ENCODE measurements at places on chromosomes 16 and 17.

- no peak for DNase-seq
These were observed 119.6 kb downstream of the CCDC182 start for GRCh38 chr17:57625511-57625910.

GRCh38 chr16:49776085-49776595 lies 79.8 kb downstream of the ZNF423 start:
- no peak for DNase-seq

DNA sequence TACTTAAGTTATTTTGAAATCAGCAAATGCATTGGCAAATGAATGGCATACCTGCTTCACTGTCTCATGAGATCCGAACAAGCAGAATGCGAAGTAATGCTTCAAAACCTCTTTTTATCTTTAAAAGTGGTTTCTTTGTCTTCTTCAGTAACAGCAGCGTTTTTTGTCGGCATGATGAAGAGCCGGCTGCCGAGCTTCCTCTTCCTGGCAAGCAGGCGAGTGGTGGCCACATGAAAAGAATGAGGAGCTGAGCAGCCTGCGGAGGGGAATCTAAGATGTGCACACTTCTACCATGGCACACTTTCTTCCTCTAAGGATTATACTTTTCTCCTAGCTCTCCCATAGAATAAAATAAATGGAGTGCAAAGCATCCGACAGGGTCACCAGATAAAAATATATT lies 42.4 kb upstream of the AKTIP start:
- peak; percentile 67 for DNase-seq

DNA sequence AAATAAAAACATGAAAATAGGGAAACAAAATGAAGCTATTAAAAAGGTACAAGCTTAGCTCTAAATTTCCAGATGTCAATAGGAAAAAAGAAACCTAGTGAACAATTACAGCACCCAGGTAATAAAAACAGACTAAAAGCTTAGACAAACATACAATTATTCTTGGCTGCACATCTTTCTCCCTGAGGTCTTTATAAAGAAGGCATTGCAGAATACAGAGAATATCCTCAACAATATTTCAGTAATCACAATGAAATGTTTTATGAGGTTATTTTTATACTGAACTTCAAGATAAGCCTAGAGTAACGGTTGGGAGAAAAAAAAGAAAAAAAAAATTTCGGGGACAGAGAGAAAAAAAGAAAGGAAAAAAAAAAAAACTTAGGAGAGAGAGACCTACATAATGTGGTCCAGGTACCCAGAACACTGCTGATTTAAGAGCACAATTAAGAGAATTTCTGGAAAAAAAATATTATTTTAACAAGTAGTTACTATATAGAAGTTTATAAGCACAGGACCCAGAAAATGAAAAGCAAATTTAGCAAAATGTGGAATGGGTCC lies 26.5 kb downstream of the KANSL1 start:
- DNase-seq: no peak

GRCh38 chr17:30808785-30809286 lies 15.7 kb downstream of the CRLF3 start:
- DNase-seq: peak; percentile 78

- no peak for DNase-seq
These were observed 4.7 kb downstream of the NUBP2 start for GRCh38 chr16:1787322-1788094.

DNA sequence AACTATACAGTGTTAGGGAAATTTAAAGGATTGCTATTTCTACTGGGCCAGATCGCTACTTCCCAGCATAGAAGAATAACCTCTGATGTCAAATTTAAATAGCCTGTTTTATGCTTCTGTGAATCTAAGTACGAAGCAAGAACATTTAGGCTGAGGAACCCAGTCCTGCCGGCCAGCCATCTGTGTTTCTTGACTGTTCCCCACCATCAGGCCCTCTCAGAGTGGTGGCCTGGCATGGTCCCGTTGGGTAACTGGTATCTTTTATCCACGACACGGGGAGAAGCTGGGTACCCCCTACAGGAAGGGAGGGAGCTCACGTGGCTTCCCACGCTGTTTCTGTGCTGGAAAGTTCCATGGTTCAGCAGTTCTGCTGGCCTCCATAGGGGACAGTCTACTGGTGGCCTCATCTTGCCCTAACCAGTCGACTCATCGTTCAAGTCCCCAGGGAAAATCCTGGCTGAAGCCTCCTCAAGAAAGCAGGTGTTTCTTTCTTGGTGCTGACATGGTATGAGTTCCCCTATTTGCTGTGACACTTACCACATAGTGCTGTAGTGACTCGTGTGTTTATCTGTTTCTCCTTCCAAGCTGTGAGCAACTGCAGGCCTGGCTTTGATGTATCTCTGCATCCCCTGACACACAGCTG lies 201.7 kb upstream of the NLRP1 start:
- DNase-seq: no peak

GRCh38 chr17:81405411-81405872 lies 10.2 kb downstream of the BAHCC1 start:
- no peak for DNase-seq

DNA sequence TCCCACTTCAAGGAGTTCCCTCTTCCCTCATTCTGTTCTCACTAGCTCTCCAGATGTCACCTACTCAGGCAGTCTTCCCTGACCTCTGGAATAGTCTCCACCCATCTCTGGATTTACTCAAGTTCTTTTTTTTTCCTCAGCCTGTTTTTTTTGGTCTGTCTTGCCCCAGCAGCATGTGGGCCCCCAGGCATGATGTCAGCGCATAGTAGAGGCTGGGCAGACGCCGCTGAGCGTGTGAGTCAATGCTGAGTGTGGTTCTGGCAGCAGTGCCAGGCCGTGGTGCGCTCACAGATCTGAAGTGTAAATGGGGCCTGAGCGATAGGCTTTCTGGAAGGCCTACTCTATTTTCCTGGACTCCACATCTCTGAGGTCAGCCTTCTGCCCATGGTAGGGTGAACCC lies 2.7 kb upstream of the KCNJ18 start:
- no peak for DNase-seq

DNA sequence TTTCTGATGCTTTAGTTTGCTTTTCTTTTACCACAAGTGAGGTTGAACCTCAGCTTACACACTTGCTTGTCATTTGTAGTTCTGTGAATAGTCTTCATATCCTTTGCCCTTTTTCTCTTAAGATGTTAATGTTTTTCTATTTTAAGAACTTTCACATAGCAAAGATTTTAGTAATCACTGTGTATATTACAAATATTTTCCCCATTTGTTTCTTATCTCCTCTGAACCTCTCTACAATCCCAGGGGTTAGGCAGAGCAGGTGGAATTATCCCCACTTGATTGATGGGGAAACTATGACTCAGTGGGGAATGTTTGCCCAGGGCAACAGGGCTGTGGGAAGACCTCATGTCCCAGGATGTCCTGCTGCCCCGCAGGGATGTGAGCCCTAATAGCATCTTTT lies 11.7 kb upstream of the MYH3 start:
- DNase-seq: no peak

- DNase-seq: no peak
These were observed 216.9 kb downstream of the HAPSTR1 start for GRCh38 chr16:9308356-9308801.

DNA sequence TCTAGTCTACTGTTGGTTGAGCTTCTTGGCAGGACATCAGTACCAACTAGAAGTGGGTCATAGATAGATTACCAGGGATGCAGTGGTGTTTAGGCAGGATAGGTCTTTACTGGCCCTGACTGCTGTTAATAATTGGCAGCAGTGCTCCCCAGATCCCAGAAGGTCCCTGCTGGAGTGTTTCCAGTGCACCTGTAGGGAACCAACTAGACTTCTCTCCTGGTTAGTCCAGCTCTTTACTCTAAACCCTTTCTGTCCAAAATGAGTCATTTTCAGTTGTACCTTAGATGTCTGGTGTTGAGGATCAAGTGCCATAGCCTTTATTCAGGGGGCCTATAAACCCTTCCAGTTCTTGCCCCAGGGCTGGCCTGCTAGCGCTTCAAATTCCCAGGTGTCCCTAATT lies 8.7 kb downstream of the POLR2C start:
- no peak for DNase-seq

GRCh38 chr17:57247913-57248312 lies 8.4 kb upstream of the MSI2 start:
- DNase-seq: no peak

DNA sequence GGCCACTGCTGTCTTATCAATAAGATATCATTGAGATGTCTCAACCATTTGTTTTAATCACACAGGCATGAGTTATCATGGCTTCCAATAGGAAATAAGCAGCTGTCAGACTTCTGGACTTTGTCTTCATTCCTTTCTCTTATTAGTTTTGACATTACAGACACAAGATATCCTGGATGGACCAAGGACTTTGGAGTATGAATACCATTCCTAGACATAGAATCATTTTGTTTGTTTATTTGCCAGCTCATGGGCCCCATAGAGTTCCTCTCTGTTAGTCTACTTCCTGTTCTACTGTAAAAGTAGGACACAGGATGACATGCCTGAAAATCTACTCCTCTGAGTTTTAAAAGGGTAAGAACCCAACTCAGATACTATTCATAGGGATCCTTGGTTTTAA lies 77.7 kb upstream of the KCNJ16 start:
- DNase-seq: no peak

GRCh38 chr16:17426451-17426850 lies 44.3 kb downstream of the XYLT1 start:
- DNase-seq: no peak

- no peak for DNase-seq
These were observed 66.3 kb downstream of the BPTF start for GRCh38 chr17:67891481-67892119.

DNA sequence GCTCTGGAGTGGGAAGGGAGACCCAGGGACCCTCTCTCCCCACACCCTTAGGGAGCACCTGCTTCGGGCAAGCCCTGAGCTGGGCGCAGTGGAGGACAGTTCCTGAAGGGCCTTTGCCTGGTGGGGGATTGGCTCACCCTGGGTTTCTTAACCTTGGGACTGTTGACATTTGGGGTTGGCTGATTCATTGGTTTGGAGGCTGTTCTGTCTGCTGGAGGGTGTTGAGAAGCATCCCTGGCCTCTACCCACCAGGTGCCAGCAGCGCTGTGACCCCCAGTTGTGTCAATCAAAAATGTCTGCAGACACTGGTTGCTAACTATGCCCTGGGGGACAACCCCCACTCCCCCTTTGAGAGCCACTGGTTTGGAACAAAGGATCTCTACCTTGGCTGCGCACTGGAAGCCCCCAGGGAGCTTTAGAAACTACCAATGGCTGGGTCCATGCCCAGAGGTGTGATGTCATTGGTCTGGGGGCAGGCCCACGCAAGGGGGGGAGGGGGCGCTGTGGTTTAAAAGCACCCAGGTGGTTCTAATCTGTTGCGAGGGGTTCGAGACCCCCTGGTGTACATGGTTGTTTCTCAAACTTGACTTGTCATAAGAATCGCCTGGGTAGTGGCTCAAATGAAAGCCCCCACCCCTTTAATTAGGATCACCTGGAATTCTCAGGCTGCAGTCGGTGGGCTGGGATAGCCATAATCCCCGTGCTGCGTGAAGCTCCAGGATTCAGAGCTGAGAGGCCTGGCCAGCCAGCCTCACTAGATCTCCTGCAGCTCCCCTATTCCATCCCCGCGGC lies 151.9 kb upstream of the GSE1 start:
- DNase-seq: no peak

GRCh38 chr16:65068151-65068740 lies 53.6 kb downstream of the CDH11 start:
- DNase-seq: no peak

DNA sequence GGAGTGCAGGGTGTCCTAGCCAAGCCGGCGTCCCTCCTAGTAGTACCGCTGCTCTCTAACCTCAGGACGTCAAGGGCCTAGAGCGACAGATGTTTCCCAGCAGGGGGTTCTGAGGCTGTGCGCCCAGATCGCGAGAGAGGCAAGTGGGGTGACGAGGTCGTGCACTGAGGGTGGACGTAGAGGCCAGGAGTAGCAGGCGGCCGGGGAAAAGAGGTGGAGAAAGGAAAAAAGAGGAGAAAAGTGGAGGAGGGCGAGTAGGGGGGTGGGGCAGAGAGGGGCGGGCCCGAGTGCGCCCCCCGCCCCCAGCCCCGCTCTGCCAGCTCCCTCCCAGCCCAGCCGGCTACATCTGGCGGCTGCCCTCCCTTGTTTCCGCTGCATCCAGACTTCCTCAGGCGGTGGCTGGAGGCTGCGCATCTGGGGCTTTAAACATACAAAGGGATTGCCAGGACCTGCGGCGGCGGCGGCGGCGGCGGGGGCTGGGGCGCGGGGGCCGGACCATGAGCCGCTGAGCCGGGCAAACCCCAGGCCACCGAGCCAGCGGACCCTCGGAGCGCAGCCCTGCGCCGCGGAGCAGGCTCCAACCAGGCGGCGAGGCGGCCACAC lies at the start of gene MMP2:
Gene MMP2, plus strand, starts transcription at position 372 of the 603 bp plus-strand sequence. CDS start 282 bp downstream, outside the sequence.
- DNase-seq: no peak

- DNase-seq: no peak
These were observed 67.9 kb downstream of the N4BP1 start for GRCh38 chr16:48542020-48542473.

- no peak for DNase-seq
These were observed at the start of gene DDX42 for GRCh38 chr17:63774141-63774968. TSS of gene DDX42 (plus strand) at chr17:63774170. CDS start at chr17:63787050, 12,880 bp downstream.

GRCh38 chr16:21033704-21034103 lies 116.9 kb downstream of the DNAH3 start:
- no peak for DNase-seq

GRCh38 chr17:49755663-49756283 lies 8.2 kb downstream of the FAM117A start:
- no peak for DNase-seq

GRCh38 chr17:71905376-71906031 lies 215.3 kb upstream of the SOX9 start:
- DNase-seq: no peak
